Ascending aorta (tissue), 2 donors: ENCODE measurements at places on chromosomes 7 and 10. TPM values are rescaled to one million over a fixed set of nuclear protein-coding genes. Genes with fewer than 3 reads are reported as not detected.

The ANKRD30A gene
- total RNA-seq = not detected

The SPDYE11 gene
- total RNA-seq = not detected

The WEE2 gene
- not detected for total RNA-seq

The CALML3 gene
- not detected for total RNA-seq

The PNLIP gene
- not detected for total RNA-seq

The HTR5A gene
- not detected for total RNA-seq

DNA sequence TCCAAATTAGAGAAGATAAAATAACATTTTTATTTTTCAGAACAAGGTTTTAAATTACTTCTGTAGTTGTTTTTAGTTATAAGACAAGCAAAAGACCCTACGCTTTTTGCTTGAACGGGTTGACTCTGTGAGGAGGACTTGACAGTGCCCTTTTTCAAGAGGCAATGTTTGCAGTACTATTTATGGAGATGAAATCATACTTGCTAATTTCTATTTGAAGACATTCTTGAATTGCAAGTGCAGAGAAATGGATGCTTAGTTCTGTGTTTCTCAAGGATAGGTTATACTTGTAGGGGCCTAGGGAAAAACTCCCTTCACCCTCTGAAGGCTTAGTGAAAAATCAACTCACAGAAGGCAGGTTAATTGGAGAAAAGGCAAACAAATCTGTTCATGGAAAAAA, 1229.5 kb downstream of the REEP3 start:
- no peak for DNase-seq
- H3K36me3 ChIP-seq = no peaks in the 10 kb centered on the region
- no peak overlapping the region for H3K4me3 ChIP-seq
- no peaks in the 10 kb centered on the region for H3K4me1 ChIP-seq
- no peaks in the 10 kb centered on the region for H3K27me3 ChIP-seq

DNA sequence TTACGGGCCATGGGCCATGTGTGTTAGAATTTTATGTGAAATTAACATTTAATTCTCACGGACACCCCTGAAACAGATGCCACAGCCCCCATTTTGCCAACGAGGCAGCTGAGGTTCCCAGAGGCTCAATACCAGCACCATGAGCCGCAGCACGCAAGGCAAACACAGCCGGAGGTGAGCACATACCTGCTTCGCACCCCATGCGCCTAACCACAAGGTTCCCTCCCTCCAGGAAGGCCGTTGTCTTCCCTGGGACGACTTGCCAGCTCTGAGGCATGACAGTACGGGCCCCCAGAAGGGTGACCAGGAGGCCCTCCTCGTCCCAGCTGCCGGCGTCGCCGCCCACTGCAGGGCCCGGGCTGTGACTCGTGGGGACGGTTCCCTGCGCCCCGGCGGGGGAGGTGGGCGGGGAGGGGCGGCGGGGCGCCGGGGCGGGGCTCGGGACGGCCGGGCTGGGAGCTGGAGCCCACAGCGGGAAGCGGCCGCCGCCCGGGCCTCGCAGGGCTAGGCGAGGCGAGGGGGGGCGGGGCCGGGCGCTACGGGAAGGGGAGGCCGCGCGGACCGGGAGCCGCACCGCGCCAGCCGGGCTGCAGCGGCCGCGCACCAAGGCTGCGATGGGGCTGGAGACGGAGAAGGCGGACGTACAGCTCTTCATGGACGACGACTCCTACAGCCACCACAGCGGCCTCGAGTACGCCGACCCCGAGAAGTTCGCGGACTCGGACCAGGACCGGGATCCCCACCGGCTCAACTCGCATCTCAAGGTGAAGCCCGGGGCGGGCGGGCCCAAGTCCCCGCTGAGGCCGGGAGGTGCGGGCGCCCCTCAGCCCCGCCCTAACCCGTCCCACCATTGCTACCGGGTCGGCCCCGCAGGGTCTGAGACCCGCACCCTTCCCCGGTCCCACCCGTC, at the start of gene CAV2:
Gene CAV2 (plus strand): TSS at position 571 of the 910 bp plus-strand sequence. CDS start 44 bp downstream, at position 615.
- no peaks in the 10 kb centered on the region for H3K4me1 ChIP-seq
- peak within 1 kb of the TSS; percentile 77 for H3K4me3 ChIP-seq

GRCh38 chr7:129041142-129042085, 13.5 kb downstream of the TNPO3 start:
- H3K36me3 ChIP-seq = peaks cover 11% of the 10 kb centered on the region
- H3K4me1 ChIP-seq = peaks cover 23% of the 10 kb centered on the region
- no peak for DNase-seq
- no peak overlapping the region for H3K4me3 ChIP-seq
- H3K27me3 ChIP-seq = no peaks in the 10 kb centered on the region
- H3K27ac ChIP-seq = no peak overlapping the region

DNA sequence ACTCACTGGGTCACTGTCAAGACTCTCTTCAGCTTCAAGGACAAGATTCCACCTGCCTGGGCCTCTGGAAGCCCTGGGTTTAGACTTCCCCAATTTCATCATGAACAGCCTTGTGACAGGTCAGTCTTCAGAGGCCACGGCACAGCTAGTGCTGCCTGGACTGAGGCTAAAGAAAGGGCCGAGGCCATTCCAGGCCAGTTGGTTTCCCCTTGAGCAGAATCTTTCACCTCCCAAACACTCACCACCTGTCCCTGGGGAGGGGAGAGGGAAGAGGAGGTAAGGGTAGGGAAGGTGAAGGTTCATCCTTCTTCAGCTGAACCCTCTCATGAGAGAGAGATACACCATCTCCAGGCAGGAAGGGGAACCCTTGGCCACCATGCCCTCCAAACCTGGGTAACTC, 24.3 kb downstream of the HSPA12A start:
- H3K36me3 ChIP-seq = no peaks in the 10 kb centered on the region
- H3K4me3 ChIP-seq = no peak overlapping the region
- no peak overlapping the region for H3K27ac ChIP-seq
- H3K27me3 ChIP-seq = no peaks in the 10 kb centered on the region
- no peak for DNase-seq

DNA sequence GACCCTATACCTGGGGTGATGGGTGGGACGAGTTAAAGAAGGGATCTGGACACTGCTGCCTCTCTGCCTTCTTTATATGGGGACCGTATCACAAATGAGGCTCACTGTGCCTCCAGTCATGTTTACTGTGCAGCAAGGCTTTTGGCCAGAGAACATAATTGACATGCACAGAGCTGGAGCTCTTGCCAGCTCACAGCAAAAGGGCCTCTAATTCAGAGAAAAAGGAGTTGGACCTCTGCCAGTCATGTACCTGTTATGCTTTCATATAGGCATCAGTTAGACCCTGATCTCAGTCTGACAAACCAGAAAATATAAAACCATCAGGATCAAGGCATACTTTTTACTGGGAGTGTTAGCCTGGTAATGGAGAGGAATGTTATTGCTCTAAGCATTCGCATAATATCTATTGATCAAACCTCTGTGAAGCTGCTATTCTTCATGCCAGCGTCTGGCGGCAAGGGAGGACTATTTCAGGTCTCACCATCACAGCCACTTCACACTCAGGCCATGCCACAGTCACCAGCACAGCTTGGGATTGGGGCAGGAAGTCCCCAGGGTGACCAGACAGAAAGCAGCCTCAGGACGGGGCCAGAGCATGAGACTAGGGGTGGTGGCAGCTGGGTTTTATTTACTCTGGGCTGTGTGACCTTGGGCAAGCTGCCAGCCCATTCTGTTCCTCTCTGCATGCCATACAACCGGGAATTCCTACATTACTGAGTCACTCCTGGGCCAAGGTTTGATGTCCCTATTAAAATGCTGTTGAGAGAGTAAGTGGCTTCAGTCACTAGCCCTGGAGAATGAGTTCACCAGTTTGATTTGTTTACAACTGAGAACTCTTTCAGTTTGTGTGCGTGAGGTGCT, 90.1 kb downstream of the NPSR1 start:
- no peaks in the 10 kb centered on the region for H3K27me3 ChIP-seq
- DNase-seq = no peak
- H3K4me3 ChIP-seq = no peak overlapping the region
- no peak overlapping the region for H3K27ac ChIP-seq

- no peak overlapping the region for H3K4me3 ChIP-seq
- DNase-seq = no peak
- H3K36me3 ChIP-seq = no peaks in the 10 kb centered on the region
- no peaks in the 10 kb centered on the region for H3K4me1 ChIP-seq
- H3K27me3 ChIP-seq = no peaks in the 10 kb centered on the region
- H3K27ac ChIP-seq = no peak overlapping the region
Measured at GRCh38 chr7:48130658-48131108, 40.6 kb upstream of the ABCA13 start.

GRCh38 chr10:118047880-118048279, 1.1 kb upstream of the RAB11FIP2 start:
- no peaks in the 10 kb centered on the region for H3K36me3 ChIP-seq
- H3K4me1 ChIP-seq = no peaks in the 10 kb centered on the region
- no peaks in the 10 kb centered on the region for H3K27me3 ChIP-seq
- H3K27ac ChIP-seq = no peak overlapping the region

GRCh38 chr7:105001652-105002184, 12.3 kb upstream of the KMT2E start:
- DNase-seq = no peak
- peaks cover 21% of the 10 kb centered on the region for H3K4me1 ChIP-seq
- no peak overlapping the region for H3K4me3 ChIP-seq
- no peaks in the 10 kb centered on the region for H3K27me3 ChIP-seq
- H3K36me3 ChIP-seq = no peaks in the 10 kb centered on the region

GRCh38 chr10:126252884-126253610, 135.2 kb downstream of the ADAM12 start:
- no peak overlapping the region for H3K4me3 ChIP-seq
- DNase-seq = no peak
- H3K36me3 ChIP-seq = no peaks in the 10 kb centered on the region
- H3K27me3 ChIP-seq = no peaks in the 10 kb centered on the region
- no peak overlapping the region for H3K27ac ChIP-seq

DNA sequence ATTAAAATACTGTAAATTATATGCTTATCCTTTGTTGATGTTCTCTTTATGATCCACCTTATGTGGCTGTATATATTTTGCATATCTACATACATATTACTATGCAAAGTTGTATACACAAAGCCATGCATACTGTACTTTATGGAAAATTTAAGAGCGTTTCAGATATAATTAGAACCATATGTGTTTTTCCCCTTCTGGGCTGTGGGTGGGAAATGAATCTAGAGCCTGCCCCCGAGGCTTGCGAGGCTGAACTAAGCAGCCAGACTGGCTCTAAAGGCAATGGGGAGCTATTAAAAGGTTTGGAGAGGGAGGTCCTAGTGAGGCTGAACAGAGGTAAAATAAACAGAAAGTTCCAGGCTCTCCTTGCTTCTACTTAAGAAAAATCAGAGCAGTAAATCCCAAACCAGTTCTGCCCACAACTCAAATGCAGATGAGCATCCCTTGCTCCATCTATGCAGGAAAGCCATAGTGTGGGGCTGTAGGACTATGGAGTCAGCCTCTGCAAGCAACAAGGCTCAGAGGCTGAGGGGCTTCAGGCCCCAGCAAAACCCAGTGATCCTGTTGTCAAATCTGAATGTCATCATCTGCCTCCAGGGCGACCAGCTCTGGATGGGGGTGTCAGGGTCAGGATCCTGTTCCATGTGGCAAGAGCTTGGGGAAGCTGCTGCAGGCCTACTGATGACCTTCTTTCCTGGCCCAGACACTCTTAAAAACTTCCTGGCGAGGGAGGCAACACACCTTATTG, 14.1 kb upstream of the DDIT4 start:
- H3K4me1 ChIP-seq = peaks cover 36% of the 10 kb centered on the region
- no peak for DNase-seq
- H3K4me3 ChIP-seq = no peak overlapping the region
- peak overlapping the region; percentile 80 for H3K27ac ChIP-seq
- no peaks in the 10 kb centered on the region for H3K27me3 ChIP-seq
- H3K36me3 ChIP-seq = no peaks in the 10 kb centered on the region

- H3K27ac ChIP-seq = no peak overlapping the region
- H3K4me3 ChIP-seq = no peak overlapping the region
- H3K4me1 ChIP-seq = no peaks in the 10 kb centered on the region
- no peaks in the 10 kb centered on the region for H3K36me3 ChIP-seq
- no peak for DNase-seq
Measured at GRCh38 chr7:90165724-90166123, 11.5 kb downstream of the STEAP1 start.

DNA sequence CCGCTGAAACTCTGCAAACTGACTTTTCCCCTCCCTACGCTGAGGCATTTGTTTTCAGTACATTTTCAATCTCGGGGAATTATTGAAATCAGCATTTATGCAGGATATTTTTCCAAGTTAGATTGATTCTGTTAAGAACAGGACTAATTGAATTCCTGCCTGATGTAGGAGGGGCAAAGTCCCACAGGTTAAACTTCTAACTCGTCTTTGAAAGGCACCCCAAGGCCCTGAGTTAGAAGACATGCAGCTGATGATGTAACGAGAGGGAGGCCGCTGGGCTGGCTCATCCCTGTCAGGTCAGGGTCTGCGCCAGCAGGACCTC, 253.1 kb downstream of the CELF2 start:
- peaks cover 13% of the 10 kb centered on the region for H3K36me3 ChIP-seq
- H3K27me3 ChIP-seq = no peaks in the 10 kb centered on the region
- no peaks in the 10 kb centered on the region for H3K4me1 ChIP-seq
- no peak for DNase-seq
- H3K4me3 ChIP-seq = no peak overlapping the region

DNA sequence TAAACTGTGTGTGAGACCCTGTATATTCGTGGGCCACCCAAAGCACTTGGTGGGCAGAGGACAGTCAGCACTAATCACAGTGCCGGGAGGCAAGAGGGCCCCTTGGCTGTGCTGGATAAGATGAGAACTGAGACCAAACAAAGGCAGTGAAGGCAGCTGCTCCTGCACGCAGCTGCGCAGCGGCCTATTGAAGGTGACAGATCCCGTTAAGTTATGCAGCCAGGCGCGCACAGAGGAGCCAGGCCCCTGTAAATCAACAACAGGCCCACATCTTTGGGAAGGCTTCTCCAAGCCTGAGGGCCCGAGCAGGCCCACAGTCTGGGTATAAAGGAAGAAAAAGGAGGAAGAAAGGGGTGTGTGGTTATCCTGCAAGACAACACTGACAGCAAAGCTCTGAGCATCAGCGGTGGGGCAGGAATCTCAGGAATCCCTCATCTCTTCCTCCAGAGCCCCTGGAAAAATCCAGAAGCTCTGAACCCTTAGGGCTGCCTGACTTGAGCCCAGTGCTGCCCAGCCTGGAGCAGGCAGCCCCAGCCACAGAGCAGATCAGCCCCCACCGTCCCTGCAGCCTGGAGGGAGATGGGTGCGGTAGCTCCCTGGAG, 154.2 kb downstream of the ARHGAP12 start:
- no peaks in the 10 kb centered on the region for H3K4me1 ChIP-seq
- no peaks in the 10 kb centered on the region for H3K27me3 ChIP-seq
- H3K4me3 ChIP-seq = no peak overlapping the region
- no peak overlapping the region for H3K27ac ChIP-seq
- DNase-seq = peak; percentile 18

DNA sequence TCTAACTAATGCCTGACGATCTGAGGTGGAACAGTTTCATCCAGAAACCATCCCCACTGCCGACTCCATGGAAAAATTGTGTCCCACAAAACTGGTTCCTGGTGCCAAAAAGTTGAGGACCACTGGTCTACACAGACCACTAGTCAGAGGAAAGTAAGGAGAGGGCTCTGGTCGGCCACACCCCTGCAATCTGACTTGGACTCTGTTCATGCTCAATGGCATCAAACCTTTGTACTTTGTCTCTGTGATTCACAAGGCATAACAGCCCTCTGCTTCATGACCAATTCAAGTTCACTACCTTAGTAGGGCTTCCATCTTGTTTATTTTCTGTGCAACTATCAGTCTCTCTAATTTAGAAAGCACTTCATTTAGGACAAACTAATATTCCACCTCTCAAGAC, 1.8 kb downstream of the TUBAL3 start:
- no peaks in the 10 kb centered on the region for H3K36me3 ChIP-seq
- H3K27me3 ChIP-seq = no peaks in the 10 kb centered on the region
- H3K4me3 ChIP-seq = no peak overlapping the region
- no peaks in the 10 kb centered on the region for H3K4me1 ChIP-seq
